ENCODE measurements at places on chromosomes 3 and 15.
A peak's percentile ranks its signal among the peaks of the same experiment; 100 is the strongest.

- H3K4me3 ChIP-seq: no peak overlapping the region
- no peak for DNase-seq
- no peaks in the 10 kb centered on the region for H3K36me3 ChIP-seq
- H3K27ac ChIP-seq: no peak overlapping the region
These were observed 645.8 kb upstream of the NR2F2 start for GRCh38 chr15:95684693-95685115.

DNA sequence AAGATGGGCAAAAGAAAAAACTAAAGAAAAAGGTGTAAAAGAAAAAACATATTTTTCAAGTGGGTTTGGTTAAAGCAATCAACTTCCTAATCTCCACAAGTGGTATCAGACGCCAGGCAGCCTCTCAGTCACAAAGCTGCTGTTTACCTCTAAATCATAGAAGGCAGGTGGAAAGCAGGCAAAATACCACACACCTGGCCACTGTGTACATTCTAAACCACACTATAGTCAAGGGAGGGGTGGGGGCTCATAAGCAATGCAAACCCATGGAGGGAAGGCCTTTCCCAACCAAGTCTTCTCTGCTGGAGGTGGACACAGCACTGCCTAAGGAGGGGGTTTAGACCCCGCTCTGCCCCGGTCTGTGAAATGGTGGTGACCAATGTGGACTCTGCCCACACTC is 50.4 kb downstream of the MCF2L2 start:
- DNase-seq: no peak
- no peak overlapping the region for H3K4me3 ChIP-seq
- H3K27ac ChIP-seq: no peak overlapping the region
- no peaks in the 10 kb centered on the region for H3K36me3 ChIP-seq
- no peaks in the 10 kb centered on the region for H3K4me1 ChIP-seq

DNA sequence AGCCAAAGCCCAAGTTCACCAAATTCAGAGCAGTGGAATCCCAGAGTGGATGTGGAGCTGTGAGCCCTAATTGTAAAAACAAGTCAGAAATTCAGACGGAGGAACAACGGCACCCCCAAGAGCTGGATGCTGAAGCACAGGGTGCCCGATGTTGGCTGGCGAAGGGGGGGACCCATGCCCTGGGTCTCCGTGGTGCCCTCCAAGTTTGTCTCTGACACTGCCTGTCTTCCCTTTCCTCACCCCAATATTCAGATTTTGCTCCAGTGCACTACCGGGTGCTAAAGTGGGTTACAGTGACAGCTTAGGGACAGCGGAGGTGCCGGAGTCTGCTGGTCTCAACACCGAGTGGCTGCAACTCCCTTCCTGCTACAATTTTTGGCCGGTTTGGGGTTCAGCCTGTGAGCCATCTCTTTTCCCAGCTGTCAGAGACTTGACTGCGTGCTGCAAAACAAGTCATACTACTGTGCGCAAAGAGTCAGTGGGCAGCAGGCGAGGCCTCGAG is 6.6 kb downstream of the GRIP2 start:
- peaks cover 18% of the 10 kb centered on the region for H3K27me3 ChIP-seq
- no peak overlapping the region for H3K27ac ChIP-seq
- no peak overlapping the region for H3K4me3 ChIP-seq
- H3K36me3 ChIP-seq: no peaks in the 10 kb centered on the region
- no peaks in the 10 kb centered on the region for H3K4me1 ChIP-seq

DNA sequence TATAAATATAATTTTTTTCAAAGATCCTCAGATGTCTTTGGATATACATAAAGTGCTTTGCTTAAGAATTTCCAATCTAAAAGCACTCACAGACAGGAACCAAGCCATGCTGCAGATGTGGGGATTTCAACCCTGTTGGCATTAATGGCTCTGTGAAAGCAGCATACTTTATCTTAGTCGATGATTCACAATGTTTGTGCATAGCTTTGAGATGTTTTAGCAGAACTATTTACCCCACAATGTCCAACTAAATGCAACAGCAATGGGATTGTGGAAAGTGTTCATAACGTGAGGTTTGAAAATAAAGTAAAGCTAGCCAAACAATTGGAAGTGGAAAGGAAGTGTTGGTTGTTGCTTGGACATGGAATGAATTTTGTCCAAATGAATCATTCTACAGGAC is 371.4 kb downstream of the SOX2 start:
- no peaks in the 10 kb centered on the region for H3K27me3 ChIP-seq
- H3K36me3 ChIP-seq: no peaks in the 10 kb centered on the region
- DNase-seq: no peak
- H3K27ac ChIP-seq: no peak overlapping the region
- no peaks in the 10 kb centered on the region for H3K4me1 ChIP-seq

- H3K4me1 ChIP-seq: no peaks in the 10 kb centered on the region
- H3K4me3 ChIP-seq: no peak overlapping the region
- H3K36me3 ChIP-seq: no peaks in the 10 kb centered on the region
- no peak for DNase-seq
- H3K27ac ChIP-seq: no peak overlapping the region
These were observed 230.1 kb upstream of the UBE2E1 start for GRCh38 chr3:23575697-23576096.

GRCh38 chr3:154182322-154182922 is 61.2 kb downstream of the ARHGEF26 start:
- H3K27me3 ChIP-seq: no peaks in the 10 kb centered on the region
- DNase-seq: no peak
- H3K36me3 ChIP-seq: no peaks in the 10 kb centered on the region
- H3K4me1 ChIP-seq: no peaks in the 10 kb centered on the region

DNA sequence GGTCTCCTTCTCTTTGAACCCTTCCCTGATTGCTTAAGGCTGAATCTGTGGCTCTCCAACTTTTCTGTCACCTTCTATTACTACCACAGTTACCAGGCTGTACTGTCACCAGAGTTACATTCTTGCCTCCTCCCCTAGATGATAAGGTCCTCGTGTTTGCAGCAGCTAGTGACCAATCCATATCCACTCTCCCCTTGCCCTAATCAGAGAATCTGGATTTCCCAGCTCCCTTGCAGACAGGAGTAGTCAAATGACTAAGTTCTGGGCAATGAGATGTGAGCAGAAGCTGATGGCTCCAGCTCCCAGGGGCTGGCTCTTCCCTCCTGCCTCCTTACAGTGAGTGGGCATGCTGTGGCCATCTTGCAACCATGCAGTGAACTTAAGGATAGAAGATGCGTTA is 95.4 kb upstream of the VGLL4 start:
- H3K4me1 ChIP-seq: no peaks in the 10 kb centered on the region
- DNase-seq: no peak
- H3K4me3 ChIP-seq: no peak overlapping the region
- H3K27me3 ChIP-seq: no peaks in the 10 kb centered on the region
- H3K36me3 ChIP-seq: no peaks in the 10 kb centered on the region

DNA sequence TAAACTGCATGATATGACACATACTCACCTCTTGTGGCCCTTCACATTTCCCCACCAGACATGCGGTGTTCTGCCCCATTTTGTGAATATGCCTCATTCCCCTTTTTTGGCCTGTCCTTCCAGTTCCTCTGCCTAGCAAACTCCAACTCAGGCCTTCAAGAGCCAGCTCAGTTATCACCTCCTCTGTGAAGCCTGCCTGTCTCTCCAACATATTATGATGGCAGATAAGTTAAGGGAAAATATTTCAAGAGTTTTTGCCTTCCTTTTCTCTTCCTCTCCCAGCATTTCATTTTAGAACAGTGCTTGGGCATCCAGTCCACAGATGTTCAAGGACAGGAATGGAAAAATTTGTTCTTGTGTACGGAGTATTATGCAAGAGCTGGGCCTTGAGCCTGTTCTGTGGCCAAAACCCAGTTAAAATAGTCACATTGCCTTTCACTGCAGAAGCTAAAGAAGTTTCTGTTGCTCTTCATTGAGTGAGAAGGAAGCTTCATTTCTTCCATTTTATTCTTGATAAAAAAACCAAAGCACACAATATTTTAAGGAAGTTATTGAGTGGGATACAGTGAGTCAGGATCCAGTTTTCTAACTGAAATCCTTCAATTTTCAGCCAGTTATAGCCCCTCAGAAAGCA is 192.0 kb downstream of the GHSR start:
- H3K36me3 ChIP-seq: no peaks in the 10 kb centered on the region
- DNase-seq: no peak
- no peak overlapping the region for H3K27ac ChIP-seq
- no peaks in the 10 kb centered on the region for H3K27me3 ChIP-seq
- H3K4me3 ChIP-seq: no peak overlapping the region

- no peak for DNase-seq
- H3K36me3 ChIP-seq: no peaks in the 10 kb centered on the region
- H3K4me3 ChIP-seq: no peak overlapping the region
- no peaks in the 10 kb centered on the region for H3K4me1 ChIP-seq
- no peaks in the 10 kb centered on the region for H3K27me3 ChIP-seq
These were observed 51.8 kb upstream of the TPRG1 start for GRCh38 chr3:189119950-189120349.

DNA sequence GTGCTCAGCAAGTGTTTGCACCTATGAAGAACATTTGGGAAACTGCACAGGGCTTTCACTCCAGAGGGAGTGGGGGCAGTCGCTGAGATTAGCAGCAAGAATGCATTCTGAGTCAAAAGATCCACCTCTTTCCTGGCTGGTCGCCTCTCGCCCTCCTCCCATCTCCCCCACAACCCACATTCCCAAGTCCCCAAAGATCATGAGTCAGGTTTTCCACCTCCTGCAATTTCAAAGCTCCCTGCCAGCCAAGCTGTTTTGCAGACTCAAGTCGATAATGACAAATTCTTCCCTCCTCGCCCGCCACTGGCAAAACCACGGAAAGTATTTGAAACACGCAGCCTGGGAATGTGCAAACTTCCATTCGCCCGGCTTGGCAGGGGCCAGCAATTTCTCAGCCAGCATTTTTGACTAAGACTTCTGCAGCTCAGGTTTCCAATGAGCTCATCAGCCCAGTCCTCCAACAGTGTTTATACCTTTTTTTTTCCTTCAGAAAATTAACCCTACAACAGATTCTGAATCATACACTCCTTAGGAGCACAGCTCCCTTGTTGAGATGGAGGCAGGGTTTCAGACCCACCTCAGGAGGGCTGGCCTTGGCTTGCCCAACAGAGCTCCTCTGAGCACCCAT is 181.4 kb downstream of the SMAD6 start:
- H3K36me3 ChIP-seq: no peaks in the 10 kb centered on the region
- no peaks in the 10 kb centered on the region for H3K27me3 ChIP-seq
- H3K4me3 ChIP-seq: no peak overlapping the region
- no peak overlapping the region for H3K27ac ChIP-seq

DNA sequence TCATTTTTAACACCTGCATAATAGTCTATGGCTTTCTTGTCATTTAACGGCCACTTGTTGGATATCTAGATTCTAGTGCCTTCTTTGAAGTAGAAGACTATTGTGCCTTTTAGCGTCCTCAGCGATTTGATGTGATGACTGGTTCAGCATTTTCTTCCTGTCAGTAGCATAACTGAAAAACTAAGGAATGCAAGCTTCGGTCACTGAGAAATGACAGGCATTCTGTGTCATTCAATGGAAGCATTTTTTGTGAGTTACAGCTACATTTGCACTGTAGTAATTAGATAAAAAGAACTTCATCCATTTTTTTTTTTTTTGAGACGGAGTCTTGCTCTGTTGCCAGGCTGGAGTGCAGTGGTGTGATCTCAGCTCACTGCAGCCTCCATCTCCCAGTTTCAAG is 10.3 kb downstream of the NEK11 start:
- no peak overlapping the region for H3K27ac ChIP-seq
- H3K36me3 ChIP-seq: no peaks in the 10 kb centered on the region
- no peak for DNase-seq
- no peaks in the 10 kb centered on the region for H3K27me3 ChIP-seq
- peaks cover 3% of the 10 kb centered on the region for H3K4me1 ChIP-seq

- H3K36me3 ChIP-seq: peaks cover 29% of the 10 kb centered on the region
- H3K4me1 ChIP-seq: peaks cover 44% of the 10 kb centered on the region
- DNase-seq: no peak
- H3K4me3 ChIP-seq: peak overlapping the region; percentile 66
- H3K27me3 ChIP-seq: no peaks in the 10 kb centered on the region
These were observed 1.6 kb downstream of the NXPE3 start for GRCh38 chr3:101780661-101781060.

DNA sequence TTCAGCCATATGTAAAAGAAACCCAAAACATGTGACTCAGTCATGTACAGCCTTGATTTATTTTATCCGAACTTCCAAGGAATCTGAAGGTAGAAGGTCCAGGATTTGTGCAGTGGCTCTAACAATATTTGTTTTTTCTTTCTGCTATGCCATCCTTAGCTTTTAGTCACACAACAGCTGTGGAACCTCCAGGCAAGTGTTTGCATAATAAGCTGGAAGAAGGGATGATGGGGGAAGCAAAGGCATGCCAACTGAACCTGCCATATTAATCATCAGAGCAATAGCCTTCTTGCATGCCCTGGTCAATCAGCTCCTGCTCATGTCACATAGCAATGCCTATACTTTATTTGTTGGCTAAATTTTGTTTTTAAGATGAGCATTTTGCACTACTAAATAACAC is 444.7 kb upstream of the ARPP21 start:
- no peak for DNase-seq
- H3K4me3 ChIP-seq: no peak overlapping the region
- no peaks in the 10 kb centered on the region for H3K27me3 ChIP-seq
- H3K27ac ChIP-seq: no peak overlapping the region
- no peaks in the 10 kb centered on the region for H3K36me3 ChIP-seq

- no peaks in the 10 kb centered on the region for H3K36me3 ChIP-seq
- no peak for DNase-seq
- H3K4me3 ChIP-seq: no peak overlapping the region
- H3K27me3 ChIP-seq: no peaks in the 10 kb centered on the region
- H3K4me1 ChIP-seq: no peaks in the 10 kb centered on the region
- H3K27ac ChIP-seq: no peak overlapping the region
These were observed 1.8 kb downstream of the MUC4 start for GRCh38 chr3:195809796-195810454.

- peaks cover 15% of the 10 kb centered on the region for H3K36me3 ChIP-seq
- peak; percentile 49 for DNase-seq
- peak overlapping the region; percentile 84 for H3K4me3 ChIP-seq
- H3K27me3 ChIP-seq: no peaks in the 10 kb centered on the region
- peaks cover 31% of the 10 kb centered on the region for H3K4me1 ChIP-seq
- peak overlapping the region; percentile 88 for H3K27ac ChIP-seq
These were observed 1.5 kb downstream of the TPRA1 start for GRCh38 chr3:127588806-127589577.

DNA sequence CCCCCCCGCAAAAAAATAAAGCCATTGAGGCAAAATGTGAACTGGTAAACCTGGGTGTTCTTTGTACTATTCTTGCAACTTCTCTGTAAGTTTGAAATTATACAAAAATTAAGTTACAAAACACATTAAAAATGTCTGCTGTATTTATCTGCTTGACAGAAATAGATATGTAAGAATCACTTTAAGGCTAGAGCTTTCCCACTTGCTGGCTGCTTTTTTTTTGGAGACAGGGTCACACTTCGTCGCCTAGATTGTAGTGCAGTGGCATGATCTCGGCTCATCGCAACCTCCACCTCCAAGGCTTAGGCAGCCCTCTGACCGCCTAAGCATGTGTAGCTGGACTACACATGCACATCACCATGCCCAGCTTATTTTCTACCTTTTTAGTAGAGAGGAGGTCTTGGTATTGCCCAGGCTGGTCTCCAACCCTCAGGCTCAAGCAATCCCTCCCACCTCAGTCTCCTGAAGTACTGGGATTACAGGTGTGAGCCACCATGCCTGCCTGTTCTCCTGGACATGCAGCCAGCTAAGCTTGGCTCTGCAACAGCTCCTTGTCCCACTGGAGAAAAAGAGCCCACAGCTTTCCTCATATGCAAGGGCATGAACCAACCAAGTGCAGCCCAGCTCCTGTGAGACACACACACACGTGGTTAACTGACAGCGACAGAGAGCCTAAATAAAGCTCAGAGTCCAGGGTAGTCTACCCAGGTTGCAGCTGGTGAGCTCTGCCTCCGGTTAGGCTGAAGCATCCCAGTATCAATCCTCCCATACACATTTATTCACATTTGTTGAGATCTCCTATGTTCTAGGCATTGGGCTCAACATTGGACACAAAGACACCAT is 4.5 kb downstream of the RPS17 start:
- H3K4me3 ChIP-seq: no peak overlapping the region
- H3K27ac ChIP-seq: no peak overlapping the region
- DNase-seq: no peak
- H3K27me3 ChIP-seq: no peaks in the 10 kb centered on the region
- peaks cover 66% of the 10 kb centered on the region for H3K36me3 ChIP-seq
- H3K4me1 ChIP-seq: peaks cover 21% of the 10 kb centered on the region

Measured in DND-41 (cell line).